Right atrium auricular region (tissue), 2 donors: ENCODE measurements at places on chromosomes 2 and 18. TPM values are rescaled to one million over a fixed set of nuclear protein-coding genes. Genes with fewer than 3 reads are reported as not detected.
A peak's percentile ranks its signal among the peaks of the same experiment; 100 is the strongest.

TRIP12 gene
- 94.8 TPM for total RNA-seq

DHX57 gene
- total RNA-seq: 6.9 TPM

RTP5 gene
- total RNA-seq: not detected

ZAP70 gene
- total RNA-seq: 0.86 TPM

PLCD4 gene
- 0.51 TPM for total RNA-seq

GKN1 gene
- total RNA-seq: not detected

SLC9A2 gene
- total RNA-seq: not detected

VWC2L gene
- total RNA-seq: not detected

GALNT14 gene
- 0.15 TPM for total RNA-seq

REG3A gene
- not detected for total RNA-seq

SERPINB13 gene
- not detected for total RNA-seq

CD302 gene
- total RNA-seq: 28.7 TPM

DSG4 gene
- not detected for total RNA-seq

ATRAID gene
- 193 TPM for total RNA-seq

GRCh38 chr2:203543898-203544328 is 8.8 kb upstream of the RAPH1 start:
- no peak for DNase-seq

DNA sequence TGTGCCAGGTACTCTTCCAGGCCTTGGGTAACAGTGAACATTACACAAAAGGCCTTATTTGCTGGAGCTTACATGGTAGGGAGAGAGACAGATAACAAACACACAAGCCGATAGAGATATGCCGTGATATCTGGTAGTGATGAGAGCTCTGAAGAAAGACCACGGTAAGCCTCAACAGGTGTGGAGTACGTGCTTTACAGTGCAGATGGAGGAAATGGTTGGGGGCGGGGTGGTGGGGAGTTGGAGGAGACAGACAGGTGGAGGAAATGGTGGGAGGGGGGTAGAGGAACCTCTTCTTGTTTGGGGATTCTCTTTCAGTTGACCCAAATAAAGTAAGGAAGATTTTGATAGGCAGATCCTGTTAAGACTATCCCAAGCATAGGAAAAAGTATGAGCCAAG is 141.1 kb upstream of the ALPP start:
- DNase-seq: no peak

- DNase-seq: no peak
These were observed 387.9 kb upstream of the MYT1L start for GRCh38 chr2:2719015-2719414.

GRCh38 chr2:43270930-43271615 is 44.7 kb upstream of the ZFP36L2 start:
- DNase-seq: no peak

DNA sequence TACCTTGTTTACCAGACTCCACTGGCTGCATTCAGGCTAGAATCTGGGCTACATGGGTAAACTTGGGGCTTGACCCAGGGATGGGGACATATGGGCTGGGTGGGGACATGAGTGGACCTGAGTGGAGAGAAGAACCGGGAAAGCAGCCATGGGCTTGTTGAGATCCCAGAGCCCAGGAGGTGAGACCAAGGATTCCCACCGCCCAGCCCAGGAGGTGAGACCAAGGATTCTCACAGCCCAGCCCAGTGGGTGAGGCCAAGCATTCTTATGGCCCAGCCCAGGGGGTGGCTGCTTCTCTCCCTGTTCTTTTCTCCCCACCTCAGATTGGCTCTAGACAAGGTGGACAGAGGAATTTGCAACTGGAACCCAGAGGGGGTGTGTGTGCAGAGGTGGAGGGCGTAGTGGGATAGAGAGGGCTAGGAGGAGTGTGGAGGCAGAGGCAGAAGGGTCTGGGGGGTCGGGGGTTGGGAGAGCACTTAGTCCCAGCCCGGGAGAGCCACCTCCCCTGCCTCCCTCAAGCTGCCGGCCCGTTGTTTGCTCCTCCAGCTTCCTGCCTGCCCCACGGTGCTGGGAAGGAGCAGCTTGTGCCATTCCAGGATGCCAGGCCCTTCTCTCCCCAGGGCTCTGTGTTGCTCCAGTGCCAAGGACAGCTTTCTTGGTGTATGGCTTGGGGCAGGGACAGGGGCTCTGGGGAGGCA is 25.6 kb downstream of the GLI2 start:
- no peak for DNase-seq

DNA sequence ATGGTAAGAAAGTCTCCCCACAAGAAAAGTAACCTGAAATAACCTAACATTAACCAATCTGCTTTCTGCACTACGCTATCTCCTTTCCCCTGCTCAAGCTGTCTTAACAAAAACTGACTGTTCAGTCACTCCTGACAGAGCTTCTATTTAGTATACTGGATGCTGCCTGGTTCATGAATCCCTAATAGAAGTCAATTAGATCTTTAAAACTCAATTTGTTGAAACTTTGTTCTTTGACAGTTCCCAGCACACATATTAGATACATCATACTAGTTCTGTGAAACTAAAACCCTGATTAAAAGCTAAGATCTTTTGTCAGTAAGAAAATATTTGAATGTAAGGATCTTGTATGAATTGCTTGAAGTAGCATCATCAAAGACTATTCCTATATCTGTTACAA is 287.4 kb downstream of the RBM43 start:
- no peak for DNase-seq

DNA sequence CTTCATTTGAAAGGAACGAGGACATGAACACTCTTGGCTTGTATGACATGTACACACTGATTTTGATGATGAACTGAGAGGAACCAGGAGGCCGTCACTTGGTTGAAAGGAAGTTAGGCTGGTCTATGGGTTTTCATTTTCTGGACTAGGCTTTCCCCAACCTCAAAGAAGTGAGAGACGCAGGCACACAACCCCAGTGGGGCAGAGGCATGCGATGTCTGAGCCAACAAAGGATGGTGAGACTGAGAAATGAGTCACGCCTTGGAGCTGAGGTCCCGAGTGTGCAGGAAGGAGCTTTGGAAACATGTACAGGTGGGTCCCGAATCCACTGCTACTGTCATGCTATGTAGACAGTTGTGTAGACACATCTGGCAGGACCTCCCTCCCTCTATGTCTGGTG is 24.1 kb downstream of the SIGLEC15 start:
- DNase-seq: no peak

DNA sequence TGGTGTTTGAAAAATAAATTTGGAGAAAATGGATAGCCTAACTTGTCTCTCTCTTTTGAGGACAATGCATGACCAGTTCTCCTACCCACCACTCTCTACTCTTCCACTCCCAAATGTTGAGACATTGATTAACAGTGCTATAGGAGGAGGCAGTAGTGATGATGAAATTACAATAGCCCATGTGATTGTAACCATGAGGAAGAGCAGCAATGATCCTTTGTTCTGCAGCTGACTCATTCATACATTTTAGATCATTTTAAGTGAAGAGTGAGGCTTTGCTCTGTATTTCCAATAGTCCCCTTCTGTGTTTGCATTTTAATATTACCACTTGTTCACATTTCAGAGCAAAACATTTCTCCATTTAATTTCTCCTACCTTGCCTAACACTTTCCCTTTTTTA is 592.3 kb downstream of the THSD7B start:
- DNase-seq: no peak

DNA sequence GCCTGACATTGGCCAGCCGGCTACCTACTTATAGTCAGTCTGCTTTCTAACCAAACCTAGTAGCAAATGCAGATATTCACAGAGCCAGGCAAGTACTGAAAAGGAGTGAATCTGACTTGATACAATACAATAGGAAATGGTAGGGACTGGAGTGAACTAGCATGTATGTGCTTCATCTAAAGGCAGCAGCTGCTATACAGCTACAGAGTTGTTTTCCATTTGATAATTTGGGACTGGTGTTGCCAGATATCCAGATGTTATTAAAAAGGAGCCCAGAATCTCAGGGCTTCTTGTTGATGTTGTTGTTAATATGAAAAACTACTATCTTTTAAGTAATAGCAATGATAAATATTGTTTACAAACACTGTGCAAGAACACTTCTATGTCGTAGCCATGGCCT is 159.4 kb downstream of the BABAM2 start:
- no peak for DNase-seq

GRCh38 chr2:116810645-116811044 is 1003.8 kb upstream of the DDX18 start:
- no peak for DNase-seq

DNA sequence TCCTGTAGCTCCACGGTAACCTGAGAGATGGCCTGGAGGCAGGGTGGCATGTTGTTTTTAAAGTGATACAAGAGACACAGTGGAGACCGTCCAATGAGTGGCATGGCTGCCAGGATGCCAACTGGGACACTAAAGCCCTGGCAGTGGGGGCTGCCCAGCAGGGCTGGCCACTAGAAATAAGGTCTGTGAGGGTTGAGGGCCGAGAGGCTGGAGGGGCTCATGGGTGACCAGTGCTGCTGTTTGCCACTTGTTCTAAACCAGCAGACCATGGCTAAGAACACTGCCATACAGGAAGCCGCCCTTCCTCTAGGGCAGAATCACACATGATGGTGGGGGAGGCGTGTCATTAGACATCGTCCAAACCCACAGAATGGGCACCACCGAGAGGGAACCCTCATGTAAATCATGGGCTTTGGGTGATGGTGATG is 71.9 kb downstream of the ALPK2 start:
- DNase-seq: no peak

- no peak for DNase-seq
These were observed 74.2 kb downstream of the VIT start for GRCh38 chr2:36770542-36771287.

GRCh38 chr18:4750393-4751346 is 295.6 kb upstream of the DLGAP1 start:
- DNase-seq: no peak

- DNase-seq: no peak
These were observed 8.4 kb downstream of the GPC1 start for GRCh38 chr2:240443891-240444301.

GRCh38 chr2:3343012-3343411 is 34.6 kb downstream of the EIPR1 start:
- DNase-seq: no peak

DNA sequence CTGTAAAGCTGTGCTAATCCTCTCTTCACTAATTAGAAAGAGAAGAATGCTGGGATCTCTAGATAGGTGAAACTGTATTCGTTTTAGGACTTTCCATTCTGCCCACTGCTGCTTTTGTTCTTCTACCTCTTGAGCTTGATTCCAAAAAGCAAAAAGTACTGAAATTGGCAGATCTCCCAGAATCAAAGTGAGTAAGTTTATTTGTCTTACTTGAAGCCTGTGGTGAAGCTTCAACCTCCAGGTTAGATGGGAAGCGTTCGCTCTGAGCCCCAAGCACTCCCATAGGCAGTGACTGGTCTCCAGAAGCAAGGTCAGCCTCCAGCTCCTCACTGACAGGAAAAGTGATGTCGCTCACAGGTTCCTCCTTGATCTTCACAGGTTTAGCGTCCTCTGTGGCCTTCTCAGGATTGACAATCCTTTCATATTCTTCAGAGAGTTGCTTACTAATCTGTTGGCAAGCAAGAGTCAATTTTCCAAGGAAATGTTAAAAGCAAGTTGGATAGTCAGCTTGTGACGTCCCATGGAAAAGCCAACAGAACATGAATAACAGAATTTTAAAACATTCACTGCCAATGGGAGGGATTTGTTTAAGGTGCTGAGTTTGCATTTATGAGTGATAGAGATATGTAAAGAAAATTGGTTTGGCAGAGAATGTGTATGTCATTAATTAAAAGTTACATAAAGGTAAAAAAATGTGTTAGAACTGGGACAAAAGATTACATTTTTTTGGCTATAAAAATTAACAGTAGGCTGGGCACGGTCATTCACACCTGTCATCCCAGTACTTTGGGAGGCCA is 8.1 kb downstream of the SUPT7L start:
- no peak for DNase-seq

GRCh38 chr2:184598316-184599053 is at the start of gene ZNF804A:
TSS of gene ZNF804A (plus strand) at chr2:184598529. CDS start at chr2:184598960, 431 bp downstream.
- peak; percentile 67 for DNase-seq

GRCh38 chr2:31312898-31313297 is 78.9 kb downstream of the EHD3 start:
- no peak for DNase-seq

DNA sequence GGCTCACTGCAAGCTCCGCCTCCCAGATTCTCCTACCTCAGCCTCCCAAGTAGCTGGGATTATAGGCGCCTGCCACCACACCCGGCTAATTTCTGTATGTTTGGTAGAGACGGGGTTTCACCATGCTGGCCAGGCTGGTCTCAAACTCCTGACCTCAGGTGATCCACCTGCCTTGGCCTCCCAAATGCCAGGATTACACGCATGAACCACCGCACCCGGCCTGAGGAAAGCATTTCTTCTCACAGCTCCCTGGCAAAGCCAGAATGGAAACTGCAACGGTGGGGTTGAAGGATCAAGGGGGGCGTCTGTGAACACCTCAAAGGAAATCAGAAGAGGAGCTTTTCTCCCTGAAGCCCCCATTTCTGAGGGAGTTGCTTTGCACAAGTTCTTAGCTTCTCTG is 11.2 kb upstream of the TEX51 start:
- DNase-seq: no peak

DNA sequence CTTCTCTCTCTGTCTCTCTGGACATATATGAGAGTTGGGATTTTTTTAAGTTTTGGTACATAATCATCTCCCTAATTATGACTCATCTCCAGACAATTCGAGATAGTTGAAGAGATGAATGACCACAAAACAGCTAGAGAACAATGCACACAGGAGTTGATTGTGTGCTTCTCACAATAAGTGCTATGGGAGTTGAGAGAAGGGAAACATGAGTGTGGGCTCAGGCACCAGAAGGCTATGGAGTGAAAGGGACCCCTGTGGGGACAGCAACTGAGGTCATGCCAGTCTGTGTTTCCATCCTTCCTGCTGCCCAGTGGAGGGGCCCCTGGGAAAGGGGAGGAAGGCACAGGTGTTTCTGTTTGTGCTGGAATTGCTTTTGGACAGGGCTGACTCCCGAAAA is 6.5 kb upstream of the YWHAQ start:
- DNase-seq: no peak

GRCh38 chr18:7104649-7105048 is 12.9 kb downstream of the LAMA1 start:
- DNase-seq: no peak

DNA sequence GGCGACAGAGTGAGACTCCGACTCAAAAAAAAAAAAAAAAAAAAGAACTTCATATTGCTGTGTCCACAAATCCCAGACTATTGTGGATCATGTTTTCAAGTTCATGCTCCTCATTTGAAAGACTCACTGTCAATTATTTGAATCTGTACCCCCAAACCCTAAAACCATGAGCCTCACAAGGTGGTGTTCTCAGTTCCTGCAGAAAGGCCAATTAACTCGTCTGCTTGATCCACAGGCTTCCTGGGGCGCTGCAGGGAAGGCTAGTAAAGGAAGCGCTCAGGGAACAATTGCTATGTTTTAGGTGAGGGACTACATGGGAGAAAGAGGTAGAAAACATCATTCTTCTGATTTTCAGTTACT is 396.8 kb upstream of the NETO1 start:
- no peak for DNase-seq

DNA sequence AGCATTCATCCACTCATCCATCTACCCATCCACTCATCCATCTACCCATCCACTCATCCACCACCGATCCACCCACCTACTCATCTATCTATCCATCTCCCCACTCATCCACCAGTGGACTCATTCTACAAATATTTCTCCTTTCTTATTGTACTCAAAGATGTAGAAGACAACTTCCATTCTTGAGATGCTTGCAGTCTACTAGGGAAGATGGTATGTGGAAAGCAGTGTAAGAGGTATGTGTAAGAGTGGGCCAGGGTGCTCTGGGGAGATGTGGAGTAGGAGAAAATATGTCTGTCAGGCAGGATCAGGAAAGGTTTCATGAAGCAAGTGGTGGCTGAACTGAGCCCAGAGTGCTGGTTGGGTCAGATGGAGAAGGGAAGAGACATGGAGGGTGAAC is 150.8 kb downstream of the CELF4 start:
- no peak for DNase-seq
